ENCODE measurements at places on chromosomes 2 and 18.

GRCh38 chr2:97775074-97775473 lies 61.7 kb downstream of the ZAP70 start:
- DNase-seq = no peak

DNA sequence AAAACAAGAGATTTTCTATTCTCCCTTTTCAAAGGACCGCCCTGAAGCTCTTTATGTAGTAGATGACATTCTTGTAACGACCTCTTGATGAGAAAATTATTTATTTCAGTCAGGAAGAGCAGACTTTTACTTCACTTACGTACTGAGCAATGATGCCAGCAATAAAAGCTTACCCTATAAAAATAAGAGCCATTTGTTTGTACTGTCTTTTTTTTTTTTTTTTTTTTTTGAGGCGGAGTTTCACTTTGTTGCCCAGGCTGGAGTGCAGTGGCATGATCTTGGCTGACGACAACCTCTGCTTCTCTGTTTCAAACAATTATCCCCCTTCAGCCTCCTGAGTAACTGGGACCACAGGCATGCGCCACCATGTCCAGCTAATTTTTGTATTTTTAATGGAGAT lies 39.2 kb downstream of the CRIM1 start:
- no peak for DNase-seq

DNA sequence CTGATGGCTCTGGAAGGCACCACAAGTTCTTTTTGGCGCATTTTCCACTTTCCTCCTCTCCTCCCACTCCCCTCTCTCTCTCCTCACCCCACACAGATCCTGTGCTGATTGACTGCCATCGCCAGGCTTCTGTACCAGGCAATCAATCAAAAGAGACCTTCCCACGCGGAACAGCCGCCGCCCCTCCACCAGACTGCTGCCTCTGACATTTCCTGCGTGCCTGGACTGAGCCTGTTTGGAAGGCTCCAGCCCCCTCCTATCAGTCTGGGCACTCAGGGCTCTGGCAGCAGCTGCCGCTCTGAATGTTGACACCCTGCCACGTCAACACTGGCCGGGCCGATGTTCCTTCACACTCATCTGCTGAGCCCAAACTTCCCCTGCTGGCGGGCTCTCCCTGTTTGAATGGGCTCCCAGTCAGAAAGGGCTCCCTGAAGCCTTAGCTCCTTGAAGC lies 467.7 kb downstream of the EPHA4 start:
- no peak for DNase-seq

DNA sequence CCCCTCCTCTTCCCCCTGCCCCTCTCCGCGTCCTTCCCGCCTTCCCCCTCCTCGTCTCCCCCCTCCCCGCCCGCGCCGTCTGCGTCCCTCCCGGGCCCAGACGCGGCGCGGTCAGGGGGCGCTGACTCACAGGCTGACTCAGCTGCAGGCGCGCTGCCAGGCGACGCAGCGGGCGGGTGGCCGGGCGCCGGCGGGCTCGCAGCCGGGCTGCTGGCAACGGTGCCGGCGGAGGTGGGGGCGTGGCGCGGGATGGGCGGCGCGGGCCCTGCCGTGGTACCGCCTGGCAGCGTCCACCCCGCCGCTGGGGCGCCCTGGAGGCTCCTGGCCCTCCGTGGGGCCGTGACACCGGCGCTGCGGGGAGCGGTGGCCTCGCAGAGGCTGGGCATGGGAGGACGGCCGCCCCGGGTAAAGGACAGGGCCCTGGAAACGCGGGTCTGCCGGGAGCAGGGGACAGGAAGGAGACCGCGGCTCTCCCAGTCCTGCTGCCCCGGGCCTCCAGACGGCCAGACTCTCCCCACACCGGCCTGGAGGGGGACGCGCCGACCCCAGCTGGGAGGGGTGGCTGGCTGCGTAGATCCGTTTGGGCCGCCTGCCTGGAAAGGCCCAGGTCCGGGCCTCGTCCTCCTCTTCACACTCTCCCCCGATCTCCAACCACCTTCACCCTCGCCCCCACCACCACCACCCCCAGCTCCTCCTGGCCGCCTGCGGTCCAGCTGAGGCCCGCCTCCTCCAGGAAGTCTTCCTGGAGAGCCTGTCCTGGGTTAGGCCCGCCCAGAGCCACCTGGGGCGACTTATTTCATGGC lies 10.0 kb upstream of the PROC start:
- DNase-seq = peak; percentile 93

DNA sequence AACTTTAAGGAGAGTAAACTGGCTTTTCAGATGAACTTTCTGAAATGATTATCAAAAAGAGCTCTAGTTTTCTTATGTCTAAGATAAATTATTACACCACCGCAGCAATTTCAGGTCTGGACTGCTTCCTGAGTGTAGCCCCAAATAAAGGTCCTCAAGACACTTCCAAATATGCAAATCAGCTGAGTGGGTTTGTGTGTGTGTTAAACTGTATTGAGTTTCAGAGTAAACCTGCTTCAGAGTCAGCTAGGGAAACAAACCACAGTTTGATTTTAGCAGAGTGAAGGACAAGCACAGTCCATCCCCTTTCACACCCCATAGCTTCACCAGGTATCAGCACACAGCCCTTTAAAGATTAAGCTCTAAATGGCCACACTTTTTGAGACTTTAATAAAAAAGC lies 168.7 kb downstream of the NRXN1 start:
- no peak for DNase-seq

- no peak for DNase-seq
Measured at GRCh38 chr2:164755952-164756351, 85.7 kb downstream of the COBLL1 start.

DNA sequence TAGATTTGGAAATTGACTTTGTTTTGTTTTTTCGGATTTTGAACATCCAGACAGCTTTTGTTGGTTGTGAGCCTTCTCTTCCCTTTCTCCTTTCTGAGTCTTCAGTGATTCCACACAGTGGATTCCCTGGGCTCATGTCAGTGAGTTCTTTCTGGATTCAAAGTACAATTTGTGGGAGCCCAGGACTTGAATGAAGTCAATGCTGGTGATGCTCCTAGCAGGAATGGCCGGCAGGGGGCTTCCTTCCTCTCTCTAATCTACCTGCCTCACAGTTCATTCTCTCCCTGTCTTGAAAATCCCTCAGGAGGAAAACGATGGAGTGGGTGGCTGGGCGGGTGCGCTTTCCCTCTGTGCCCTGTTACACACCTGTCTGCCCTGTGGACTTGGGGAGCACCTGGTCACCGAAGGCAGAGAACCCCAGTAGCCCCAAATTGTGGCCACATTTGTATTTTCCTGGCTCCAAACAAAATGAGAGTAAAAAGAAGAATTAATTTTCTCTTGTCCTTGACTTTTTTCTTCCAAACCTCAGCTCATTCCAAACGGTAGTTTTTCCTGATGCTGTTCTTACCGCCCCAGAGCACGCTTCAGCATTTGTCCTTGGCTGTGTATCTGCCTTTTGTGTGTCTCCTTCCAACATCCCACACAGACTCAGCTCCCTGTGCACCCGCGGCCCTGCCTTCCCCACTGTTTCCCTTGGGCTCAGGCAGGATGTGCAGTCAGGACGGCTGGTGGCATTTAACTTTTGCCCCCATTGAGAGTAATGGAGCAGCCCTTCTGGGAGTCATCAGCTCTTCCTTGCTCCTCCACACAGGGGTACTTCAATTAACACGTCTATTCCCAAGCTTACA lies 86.6 kb downstream of the MARCO start:
- DNase-seq = no peak

DNA sequence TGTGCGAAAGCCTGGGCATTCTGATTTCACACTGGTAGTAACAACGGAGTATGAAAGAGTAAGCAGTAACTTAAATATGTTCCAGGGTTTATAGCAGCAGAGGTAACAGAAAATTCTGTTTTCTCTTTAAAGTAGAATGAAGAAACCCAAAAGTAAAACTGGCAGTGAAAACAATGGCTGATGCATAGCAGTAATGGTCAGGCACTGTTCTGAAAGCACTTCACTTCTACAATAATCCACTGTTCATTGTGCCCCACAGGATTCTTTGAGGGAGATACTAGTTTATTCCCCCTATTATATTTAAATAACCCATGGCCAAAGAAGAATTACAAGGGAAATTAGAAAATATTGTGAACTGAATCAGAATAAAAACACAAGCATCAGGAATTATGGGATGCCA lies 9.3 kb upstream of the DNAJC10 start:
- DNase-seq = no peak

DNA sequence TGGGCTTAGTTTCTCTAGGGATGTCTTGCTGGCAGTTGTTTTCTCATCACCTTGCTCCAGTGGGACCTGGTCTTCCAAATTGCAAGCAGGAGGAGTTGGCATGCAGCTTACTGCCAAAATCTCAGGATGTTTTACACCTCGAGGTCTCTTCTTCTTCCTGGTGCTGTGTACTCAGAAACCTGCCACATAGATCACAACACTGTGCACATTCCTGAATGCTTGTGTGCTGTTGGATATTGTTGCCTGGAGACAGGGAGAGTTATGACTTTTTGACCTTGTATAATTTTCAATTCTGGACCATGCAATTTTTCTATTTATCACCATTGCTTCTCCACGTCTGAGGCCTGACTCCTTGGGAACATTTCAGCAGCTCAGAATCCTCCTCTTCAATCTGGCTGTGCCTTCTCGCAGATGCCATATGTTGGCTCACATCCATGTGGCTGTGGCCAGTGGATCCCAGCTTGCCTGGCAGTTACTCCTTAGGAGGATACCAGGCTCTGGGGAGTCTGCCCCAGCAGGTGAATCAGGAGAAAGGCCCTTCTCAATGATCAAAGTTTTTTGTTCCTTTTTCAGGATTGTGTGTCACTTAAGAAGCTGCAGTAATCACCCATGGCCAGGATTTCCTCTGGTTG lies 489.3 kb downstream of the TSN start:
- no peak for DNase-seq

- peak; percentile 9 for DNase-seq
Measured at GRCh38 chr2:219661197-219661954, 33.9 kb downstream of the SLC4A3 start.

- no peak for DNase-seq
Measured at GRCh38 chr2:230599853-230600252, 112.8 kb upstream of the CAB39 start.

GRCh38 chr18:61946449-61946848 lies 53.6 kb upstream of the RNF152 start:
- no peak for DNase-seq

DNA sequence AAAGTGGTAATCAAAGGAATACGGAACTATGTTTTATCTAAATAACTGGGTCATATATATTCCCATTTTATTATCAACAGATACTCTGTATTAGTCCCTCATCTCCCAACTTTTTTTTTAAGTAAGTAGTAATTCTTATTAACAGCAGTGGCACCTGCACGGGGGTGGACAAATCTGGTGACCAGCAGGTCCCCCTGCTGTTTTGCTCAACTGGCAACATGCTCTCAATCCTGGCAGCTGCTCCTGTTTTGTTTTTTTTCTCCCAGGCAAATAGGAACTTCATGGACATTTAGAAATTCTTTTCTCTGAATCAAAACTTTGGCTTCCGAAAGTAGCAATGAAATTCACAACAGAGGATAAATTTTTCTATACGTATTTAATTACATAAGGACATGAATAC lies 193.5 kb downstream of the SS18 start:
- DNase-seq = no peak

GRCh38 chr18:9926977-9927376 lies 13.2 kb downstream of the VAPA start:
- DNase-seq = no peak

GRCh38 chr2:121159291-121160071 lies 125.5 kb downstream of the TFCP2L1 start:
- no peak for DNase-seq

- DNase-seq = no peak
Measured at GRCh38 chr2:205755923-205756322, 73.6 kb downstream of the NRP2 start.

DNA sequence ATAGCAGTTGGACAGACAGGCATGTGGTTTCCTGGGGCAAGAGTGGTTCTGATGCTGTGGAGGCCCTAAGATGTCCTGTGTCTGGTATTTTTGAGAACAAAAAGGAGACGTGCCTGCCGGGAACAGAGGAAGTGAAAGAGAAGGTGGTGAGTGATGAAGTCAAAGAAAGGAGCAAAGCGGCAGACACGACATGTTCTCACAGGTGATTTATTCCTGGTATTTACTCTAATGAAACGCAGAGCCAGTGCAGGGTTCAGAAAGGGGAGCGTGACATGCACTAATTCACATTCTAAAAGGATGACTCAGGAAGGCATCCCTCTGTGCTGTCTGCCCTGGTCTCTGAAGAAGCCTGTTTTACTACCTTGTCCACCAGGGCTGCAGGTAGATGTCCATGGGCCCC lies 211.0 kb downstream of the KCNE4 start:
- DNase-seq = no peak

DNA sequence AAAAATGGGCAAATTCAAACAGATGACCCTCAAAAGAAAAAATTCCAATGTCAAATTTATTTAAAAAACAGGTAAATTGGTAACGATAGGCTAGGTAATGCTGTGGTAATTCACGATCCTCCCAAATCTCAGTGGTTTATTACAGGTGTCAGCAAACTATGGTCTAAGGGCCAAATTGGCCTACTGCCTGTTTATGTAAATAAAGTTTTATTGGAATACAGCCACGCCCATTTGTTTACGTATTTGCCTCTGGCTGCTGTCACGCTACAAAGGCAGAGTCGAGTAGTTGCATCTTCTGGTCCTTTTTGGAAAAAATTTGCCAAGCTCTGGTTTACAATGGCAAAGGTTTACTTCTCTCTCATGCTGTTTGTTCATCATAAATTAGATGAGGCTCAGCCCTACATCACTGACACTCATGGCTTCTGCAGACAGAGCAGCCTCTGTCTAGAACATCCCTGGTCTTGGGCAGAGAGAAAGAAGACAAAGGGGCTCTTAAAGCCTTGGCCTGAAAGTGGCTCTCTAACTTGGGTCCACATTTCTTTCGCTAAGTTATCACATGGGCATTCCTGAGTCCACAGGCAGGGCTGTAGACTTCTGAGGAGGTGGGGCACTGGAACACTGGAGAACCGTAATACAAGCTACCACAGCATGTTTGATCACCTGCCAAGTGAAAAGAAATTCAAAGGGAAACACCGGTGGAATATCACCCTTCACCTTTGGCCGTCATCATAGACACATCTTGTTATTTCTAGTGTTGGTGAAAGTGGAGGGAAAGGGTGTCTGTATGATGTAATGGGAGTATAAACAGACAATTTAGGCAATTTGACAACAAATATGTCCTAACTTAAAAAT lies 34.8 kb downstream of the SP110 start:
- DNase-seq = no peak

- peak; percentile 65 for DNase-seq
Measured at GRCh38 chr2:118990757-118991545, 49.0 kb downstream of the MARCO start.

DNA sequence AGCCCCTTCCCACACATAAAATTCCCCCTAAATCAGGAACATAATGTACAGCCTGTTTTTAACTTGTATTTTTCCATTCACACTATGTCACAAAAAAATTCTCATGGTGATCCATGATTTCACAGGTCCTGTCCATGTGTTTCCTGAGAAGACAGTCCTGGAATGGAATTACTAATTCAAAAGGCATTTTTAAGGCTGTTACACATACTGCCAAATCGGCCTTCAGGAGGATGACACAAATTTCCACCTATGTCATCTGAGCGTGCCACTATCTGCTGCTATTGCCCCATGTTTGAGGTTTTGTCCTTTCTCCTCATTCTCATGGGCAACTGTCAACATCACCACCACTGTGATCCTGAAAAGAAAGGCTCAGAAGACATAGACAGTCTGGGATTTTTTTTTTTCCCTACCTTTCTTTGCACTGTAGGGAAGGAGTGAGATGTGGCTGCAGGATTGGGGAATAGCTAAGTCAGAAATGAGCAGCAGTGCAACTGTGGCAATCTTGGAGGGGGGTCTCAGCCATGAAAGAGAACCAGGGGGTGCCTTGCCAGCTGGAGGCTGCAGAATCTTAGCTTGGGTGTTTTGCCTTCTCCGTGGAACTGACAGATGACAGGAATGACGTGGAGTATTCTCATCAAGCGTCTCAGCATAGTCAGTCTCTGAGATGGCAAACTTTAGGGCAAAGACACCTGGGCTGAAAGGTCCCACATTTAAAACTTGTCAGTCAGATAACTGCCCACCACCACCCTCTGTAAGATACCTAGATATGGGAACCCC lies 73.4 kb downstream of the MARCHF4 start:
- DNase-seq = no peak
